Mesothelial cell of epicardium (in vitro differentiated cells): ENCODE measurements at places on chromosomes 3 and 15.

- peak overlapping the region; percentile 70 for H3K27ac ChIP-seq
- H3K4me1 ChIP-seq: peaks cover 9% of the 10 kb centered on the region
- H3K27me3 ChIP-seq: no peaks in the 10 kb centered on the region
- DNase-seq: no peak
- no peak overlapping the region for H3K4me3 ChIP-seq
These were observed 980.3 kb downstream of the CADM2 start for GRCh38 chr3:85939074-85939482.

- H3K4me3 ChIP-seq: no peak overlapping the region
- no peak overlapping the region for H3K27ac ChIP-seq
- no peaks in the 10 kb centered on the region for H3K36me3 ChIP-seq
These were observed 13.0 kb downstream of the VIPR1 start for GRCh38 chr3:42515391-42515916.

DNA sequence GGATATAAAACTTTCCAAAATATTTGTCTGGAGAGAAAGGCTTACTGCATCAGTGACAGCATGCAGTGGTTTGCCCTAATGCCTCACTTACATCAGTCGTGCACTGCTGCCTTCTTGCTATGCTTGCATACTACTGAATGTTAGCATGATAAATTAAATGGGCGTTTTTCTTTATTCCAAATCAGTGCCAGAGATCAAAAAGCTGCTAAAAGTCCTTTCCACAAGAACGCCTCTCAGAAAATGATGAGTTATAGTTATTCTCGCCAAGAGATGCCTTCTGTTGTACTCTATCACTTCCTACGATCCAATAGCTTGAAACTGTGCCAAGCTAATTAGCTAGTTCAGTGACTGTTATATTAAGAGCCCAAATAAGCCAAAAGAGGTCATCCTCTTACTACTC, 345.8 kb upstream of the ROBO2 start:
- H3K4me1 ChIP-seq: peaks cover 6% of the 10 kb centered on the region
- no peak overlapping the region for H3K27ac ChIP-seq
- no peak overlapping the region for H3K4me3 ChIP-seq

- peaks cover 2% of the 10 kb centered on the region for H3K4me1 ChIP-seq
- no peaks in the 10 kb centered on the region for H3K36me3 ChIP-seq
- DNase-seq: no peak
- H3K27ac ChIP-seq: no peak overlapping the region
These were observed 22.5 kb upstream of the ROPN1 start for GRCh38 chr3:124014366-124014942.

- no peaks in the 10 kb centered on the region for H3K27me3 ChIP-seq
- H3K36me3 ChIP-seq: no peaks in the 10 kb centered on the region
- H3K4me3 ChIP-seq: no peak overlapping the region
- no peak for DNase-seq
These were observed 8.4 kb upstream of the SNRPA1 start for GRCh38 chr15:101303408-101303807.
